Omental fat pad (tissue), 4 donors: ENCODE measurements at places on chromosomes 7 and 10. TPM values are rescaled to one million over a fixed set of nuclear protein-coding genes. Genes with fewer than 3 reads are reported as not detected.

Gene ASIC3
- total RNA-seq: 3.2 TPM

Gene CPEB3
- total RNA-seq: 6.2 TPM

Gene FAM25A
- not detected for total RNA-seq

Gene LRIT1
- not detected for total RNA-seq

Gene ACHE
- total RNA-seq: 0.84 TPM

Gene OR13A1
- total RNA-seq: not detected

Gene MYH16
- total RNA-seq: not detected

Gene ITGB8
- total RNA-seq: 70.2 TPM

Gene BET1
- total RNA-seq: 7.6 TPM

GRCh38 chr7:98617960-98618418 lies 904 bp downstream of the NPTX2 start:
- DNase-seq: no peak

GRCh38 chr7:157267516-157267915 lies 69.3 kb upstream of the DNAJB6 start:
- no peak for DNase-seq

DNA sequence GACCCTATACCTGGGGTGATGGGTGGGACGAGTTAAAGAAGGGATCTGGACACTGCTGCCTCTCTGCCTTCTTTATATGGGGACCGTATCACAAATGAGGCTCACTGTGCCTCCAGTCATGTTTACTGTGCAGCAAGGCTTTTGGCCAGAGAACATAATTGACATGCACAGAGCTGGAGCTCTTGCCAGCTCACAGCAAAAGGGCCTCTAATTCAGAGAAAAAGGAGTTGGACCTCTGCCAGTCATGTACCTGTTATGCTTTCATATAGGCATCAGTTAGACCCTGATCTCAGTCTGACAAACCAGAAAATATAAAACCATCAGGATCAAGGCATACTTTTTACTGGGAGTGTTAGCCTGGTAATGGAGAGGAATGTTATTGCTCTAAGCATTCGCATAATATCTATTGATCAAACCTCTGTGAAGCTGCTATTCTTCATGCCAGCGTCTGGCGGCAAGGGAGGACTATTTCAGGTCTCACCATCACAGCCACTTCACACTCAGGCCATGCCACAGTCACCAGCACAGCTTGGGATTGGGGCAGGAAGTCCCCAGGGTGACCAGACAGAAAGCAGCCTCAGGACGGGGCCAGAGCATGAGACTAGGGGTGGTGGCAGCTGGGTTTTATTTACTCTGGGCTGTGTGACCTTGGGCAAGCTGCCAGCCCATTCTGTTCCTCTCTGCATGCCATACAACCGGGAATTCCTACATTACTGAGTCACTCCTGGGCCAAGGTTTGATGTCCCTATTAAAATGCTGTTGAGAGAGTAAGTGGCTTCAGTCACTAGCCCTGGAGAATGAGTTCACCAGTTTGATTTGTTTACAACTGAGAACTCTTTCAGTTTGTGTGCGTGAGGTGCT lies 90.1 kb downstream of the NPSR1 start:
- no peak for DNase-seq

DNA sequence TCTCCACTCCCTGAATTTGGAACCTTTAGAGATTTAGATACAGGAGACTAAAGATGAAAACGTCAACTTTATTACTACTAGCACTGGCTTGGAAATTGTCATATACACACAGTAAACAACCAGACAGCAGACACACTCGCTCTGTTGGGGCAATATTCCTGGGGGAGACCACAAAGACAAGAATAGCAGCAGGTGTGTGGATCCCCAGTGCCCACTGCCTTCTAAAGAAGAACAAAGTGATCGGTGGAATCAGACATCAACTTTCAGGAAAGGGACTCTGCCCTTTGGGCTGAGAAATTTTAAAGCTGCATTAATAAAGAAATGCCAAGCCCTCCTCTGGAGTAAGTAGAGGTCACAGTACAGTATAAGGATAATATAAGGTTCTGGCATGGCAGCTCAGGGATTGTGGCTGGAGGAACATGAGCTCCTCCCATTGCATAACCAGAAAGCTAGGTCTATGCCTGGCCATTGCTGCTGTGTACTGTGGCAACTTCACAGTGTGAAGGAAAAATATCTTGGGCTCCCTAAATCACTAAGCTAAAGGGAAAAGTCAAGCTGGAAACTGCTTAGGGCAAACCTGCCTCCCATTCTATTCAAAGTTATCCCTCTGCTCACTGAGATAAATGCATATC lies 57.1 kb upstream of the ANKRD1 start:
- DNase-seq: no peak

DNA sequence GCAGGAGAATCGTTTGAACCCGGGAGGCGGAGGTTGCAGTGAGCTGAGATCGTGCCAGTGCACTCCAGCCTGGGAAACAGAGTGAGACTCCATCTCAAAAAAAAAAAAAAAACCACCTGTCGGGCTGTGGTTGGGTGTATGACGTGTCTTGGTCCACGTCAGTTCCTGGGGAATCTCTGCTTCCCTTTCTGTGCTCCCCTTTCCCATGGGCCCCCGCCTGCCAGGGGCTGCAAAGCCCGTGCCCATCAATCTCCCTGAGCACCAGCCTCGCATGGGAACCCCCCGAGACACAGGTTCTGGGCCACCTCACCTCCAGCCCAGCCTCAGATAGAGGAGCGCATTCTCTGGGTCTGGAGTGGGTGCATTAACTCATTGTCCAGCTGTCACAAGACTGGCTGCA lies 2.3 kb upstream of the SH2B2 start:
- no peak for DNase-seq

DNA sequence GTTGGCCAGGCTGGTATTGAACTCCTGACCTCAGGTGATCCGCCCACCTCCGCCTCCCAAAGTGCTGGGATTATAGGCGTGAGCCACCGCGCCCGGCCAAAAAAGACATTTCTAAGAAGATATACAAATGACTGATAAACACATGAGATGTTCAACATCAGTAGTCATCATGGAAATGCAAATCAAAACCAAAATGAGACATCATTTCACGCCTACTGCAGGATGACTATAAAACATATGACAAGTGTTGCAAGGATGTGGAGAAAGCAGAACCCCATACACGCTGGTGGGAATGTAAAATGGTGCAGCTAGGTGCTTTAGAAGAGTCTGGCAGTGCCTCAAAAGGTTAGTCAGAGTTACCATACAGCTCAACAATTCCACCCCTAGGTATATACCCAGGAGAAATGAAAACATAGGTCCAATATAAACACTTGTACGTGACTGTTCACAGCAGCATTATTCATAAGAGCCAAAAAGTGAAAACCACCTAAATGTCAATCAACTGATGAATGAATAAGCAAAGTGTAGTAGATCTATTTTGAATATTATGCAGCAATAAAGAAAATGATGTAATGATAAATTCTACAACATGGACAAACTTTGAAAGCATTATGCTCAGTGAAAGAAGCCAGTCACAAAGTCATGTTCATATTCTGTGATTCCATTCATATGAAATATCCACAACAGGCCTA lies 24.5 kb downstream of the TMEM209 start:
- no peak for DNase-seq

- DNase-seq: peak; percentile 75
These were observed 10.9 kb downstream of the LIMK1 start for GRCh38 chr7:74094224-74095101.

- no peak for DNase-seq
These were observed at the start of gene URGCP for GRCh38 chr7:43906331-43907010. Gene URGCP (minus strand): TSS chr7:43906596. CDS start chr7:43906575, 21 bp downstream.

DNA sequence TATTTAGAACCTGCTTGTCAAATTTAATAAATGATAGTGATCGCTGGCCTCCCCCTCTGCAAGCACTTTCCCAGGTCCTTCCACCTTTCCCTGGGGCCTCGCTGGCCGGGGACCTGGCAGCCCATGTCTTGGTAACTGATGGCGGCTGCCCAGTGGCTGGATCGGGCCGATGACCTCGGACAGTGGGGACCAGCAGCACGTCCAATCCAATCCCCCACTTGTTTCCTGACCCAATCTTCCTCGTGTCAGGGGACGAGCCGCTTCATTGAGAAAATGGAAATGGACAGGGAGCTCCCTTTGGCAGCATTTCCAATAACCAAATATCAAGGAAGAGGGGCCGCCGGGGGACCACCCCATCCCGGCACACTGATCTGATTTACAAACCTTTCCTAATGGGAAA lies 17.2 kb downstream of the EBF3 start:
- DNase-seq: no peak

DNA sequence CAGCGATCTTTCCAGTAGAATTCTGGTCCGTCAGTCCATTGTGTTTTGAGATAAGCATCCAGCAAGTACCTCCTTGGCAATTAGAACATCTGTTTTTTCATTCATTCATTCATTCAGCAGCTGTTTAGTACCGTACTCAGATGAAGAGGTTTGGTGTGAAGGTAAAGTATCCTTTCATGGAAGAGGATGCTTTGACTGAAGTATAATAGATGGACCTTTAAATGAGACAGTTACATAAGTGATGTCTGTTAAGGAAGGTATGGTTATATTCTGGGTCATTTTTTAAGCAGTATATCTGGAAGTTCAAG lies 1.2 kb downstream of the MAPK8 start:
- no peak for DNase-seq

DNA sequence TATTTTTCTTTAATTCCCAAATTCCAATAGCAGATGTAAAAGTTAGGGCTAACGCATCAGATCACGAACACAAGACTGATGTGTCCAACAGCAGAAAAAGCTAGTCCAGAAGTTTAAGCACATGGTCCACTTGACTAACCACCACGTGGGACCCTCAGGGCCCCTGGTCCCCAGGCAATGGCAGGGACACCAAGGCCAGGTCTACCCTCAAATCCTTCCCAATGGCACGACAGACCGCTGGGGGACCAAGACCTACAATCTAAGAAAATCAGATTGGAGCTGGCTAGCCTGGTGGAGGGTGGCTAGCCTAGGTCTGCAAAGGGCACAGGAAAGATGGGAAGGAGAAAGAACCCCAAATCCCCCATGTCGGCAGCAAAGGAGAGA lies 1.5 kb downstream of the GIGYF1 start:
- no peak for DNase-seq

DNA sequence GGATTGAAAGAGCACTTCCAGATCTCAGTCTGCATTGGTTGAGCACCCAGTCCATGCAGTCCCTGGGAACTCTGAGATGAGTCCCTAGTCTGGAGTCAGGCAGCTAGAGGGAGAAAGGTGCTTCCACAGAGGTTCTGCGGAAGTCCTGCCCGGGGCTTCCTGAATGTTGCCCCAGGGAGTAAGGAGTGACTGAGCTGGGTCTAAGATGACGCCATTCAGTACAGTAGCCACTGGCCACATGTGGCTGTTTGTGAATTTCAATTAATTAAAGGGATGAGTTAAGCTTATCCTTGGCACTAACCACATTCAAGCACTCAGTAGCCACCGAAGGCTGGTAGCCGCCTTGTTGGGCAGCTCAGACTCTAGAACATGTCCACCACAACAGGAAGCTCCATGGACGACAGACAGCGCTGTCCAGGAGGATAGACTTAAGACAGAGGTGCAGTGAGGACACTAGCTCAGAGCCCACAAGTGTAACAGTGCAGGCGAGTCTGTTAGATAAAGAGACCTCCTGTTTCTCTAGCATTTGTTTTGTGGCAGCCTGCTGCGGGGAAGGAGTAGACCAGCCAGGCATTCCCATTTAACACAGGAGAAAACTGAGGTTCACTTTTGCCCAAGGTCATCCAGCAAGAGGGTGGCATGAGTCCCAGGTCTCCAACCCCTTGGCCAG lies 101.6 kb upstream of the PPIF start:
- no peak for DNase-seq

GRCh38 chr7:106094780-106095179 lies 17.3 kb downstream of the SYPL1 start:
- DNase-seq: no peak

DNA sequence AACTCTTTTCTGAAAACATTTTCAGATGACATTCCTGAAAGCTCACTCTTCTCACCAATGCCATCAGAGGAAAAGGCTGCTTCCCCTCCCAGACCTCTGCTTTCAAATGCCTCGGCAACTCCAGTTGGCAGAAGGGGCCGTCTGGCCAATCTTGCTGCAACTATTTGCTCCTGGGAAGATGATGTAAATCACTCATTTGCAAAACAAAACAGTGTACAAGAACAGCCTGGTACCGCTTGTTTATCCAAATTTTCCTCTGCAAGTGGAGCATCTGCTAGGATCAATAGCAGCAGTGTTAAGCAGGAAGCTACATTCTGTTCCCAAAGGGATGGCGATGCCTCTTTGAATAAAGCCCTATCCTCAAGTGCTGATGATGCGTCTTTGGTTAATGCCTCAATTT lies 16.5 kb downstream of the ANLN start:
- no peak for DNase-seq

DNA sequence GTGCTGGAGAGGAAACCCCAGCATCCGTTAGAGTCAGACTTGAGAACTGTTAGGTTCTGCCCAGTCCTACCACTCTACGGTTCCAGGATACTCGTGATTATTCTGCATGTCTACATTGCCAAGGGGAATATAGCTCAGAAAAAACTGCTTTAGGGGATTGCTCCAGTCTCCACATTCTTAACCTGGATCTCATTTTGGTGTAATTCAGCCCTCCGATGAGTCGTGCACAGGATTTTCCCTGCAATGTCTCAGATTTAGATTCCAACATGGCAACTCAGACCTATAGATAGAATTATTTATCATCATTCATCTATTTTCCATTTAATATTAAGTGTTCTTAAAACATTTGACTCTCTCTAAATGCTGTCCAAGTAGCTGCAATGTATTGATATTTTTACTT lies 121.1 kb upstream of the ZEB1 start:
- DNase-seq: no peak

GRCh38 chr7:70694434-70694970 lies 437.4 kb upstream of the GALNT17 start:
- no peak for DNase-seq

- no peak for DNase-seq
These were observed 142.1 kb downstream of the HGF start for GRCh38 chr7:81627536-81628287.

- DNase-seq: peak; percentile 37
These were observed 7.9 kb downstream of the CPED1 start for GRCh38 chr7:120996333-120996987.

DNA sequence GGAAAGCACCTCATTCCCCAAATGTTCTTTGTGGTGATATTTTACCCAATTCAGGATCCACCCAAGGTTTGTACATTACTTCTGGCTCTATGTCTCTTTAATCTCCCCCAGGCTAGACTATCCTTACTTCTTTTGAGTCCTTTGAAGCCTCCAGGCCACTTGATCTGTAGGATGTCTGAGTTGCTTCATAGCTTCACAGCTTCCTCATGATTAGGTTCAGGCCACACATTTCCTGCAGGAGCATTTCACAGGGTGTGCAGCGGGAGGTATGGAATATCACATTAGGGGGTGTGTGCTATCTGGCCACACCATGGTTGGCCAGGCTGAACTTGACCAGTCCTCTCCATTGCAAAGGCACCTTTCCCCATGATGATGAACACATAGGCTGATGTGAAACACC lies 18.7 kb downstream of the TSPAN15 start:
- no peak for DNase-seq

GRCh38 chr10:5595591-5595990 lies 70.8 kb downstream of the ASB13 start:
- DNase-seq: no peak

- no peak for DNase-seq
These were observed 12.3 kb upstream of the CTBP2 start for GRCh38 chr10:125172694-125173093.

DNA sequence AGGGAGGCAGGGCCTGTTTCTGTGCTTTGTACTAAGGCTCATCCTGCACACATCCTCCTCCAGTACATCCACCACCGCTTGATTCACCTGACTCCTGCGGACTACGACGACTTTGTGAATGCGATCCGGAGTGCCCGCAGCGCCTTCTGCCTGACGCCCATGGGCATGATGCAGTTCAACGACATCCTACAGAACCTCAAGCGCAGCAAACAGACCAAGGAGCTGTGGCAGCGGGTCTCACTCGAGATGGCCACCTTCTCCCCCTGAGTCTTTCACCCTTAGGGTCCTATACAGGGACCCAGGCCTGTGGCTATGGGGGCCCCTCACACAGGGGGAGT lies 10.2 kb downstream of the NDST2 start:
- DNase-seq: no peak
